ENCODE measurements at places on chromosomes 3 and 15.

- DNase-seq, result no peak
Measured at GRCh38 chr3:163573324-163573723, 1505.0 kb downstream of the SI start.

GRCh38 chr3:4225005-4225471, 78.1 kb upstream of the SETMAR start:
- DNase-seq, result no peak

GRCh38 chr3:26099692-26100091, 309.8 kb downstream of the OXSM start:
- DNase-seq, result no peak

- DNase-seq, result no peak
Measured at GRCh38 chr3:44915702-44916438, 41.5 kb downstream of the TGM4 start.

- DNase-seq, result no peak
Measured at GRCh38 chr3:192826214-192827006, 91.2 kb downstream of the MB21D2 start.

GRCh38 chr3:74661672-74662071, 47.2 kb upstream of the CNTN3 start:
- no peak for DNase-seq
